Spinal cord (tissue), 10 donors: ENCODE measurements at places on chromosomes 4 and X. TPM values are rescaled to one million over a fixed set of nuclear protein-coding genes. Genes with fewer than 3 reads are reported as not detected.

HMX1 gene
- total RNA-seq = 0.69 TPM

THOC2 gene
- total RNA-seq = 86.9 TPM

ADGRG2 gene
- total RNA-seq = 5.9 TPM

GRCh38 chrX:12153741-12154140 lies 15.5 kb downstream of the FRMPD4 start:
- H3K27me3 ChIP-seq = no peaks in the 10 kb centered on the region
- no peak overlapping the region for H3K27ac ChIP-seq
- no peak for DNase-seq
- H3K4me1 ChIP-seq = no peaks in the 10 kb centered on the region

PGAM4 gene
- total RNA-seq = 1.3 TPM
